ENCODE measurements at places on chromosomes 2 and 18. TPM values are rescaled to one million over a fixed set of nuclear protein-coding genes. Genes with fewer than 3 reads are reported as not detected.

The MARCHF7 gene
- polyA plus RNA-seq, result 21.2 TPM

The AGAP1 gene
- 10.2 TPM for polyA plus RNA-seq

The ANKRD30BL gene
- not detected for polyA plus RNA-seq

The ELOA2 gene
- not detected for polyA plus RNA-seq

The CCDC74A gene
- polyA plus RNA-seq, result 11.7 TPM

The TMEM247 gene
- not detected for polyA plus RNA-seq

The C18orf54 gene
- polyA plus RNA-seq, result 2.6 TPM

The LANCL1 gene
- polyA plus RNA-seq, result 19.6 TPM

The FER1L5 gene
- not detected for polyA plus RNA-seq
